ENCODE measurements at places on chromosomes 5 and 9.

GRCh38 chr9:109098960-109099308 is 20.8 kb downstream of the TMEM245 start:
- DNase-seq: no peak

GRCh38 chr5:11760934-11761603 is 143.2 kb downstream of the CTNND2 start:
- no peak for DNase-seq

DNA sequence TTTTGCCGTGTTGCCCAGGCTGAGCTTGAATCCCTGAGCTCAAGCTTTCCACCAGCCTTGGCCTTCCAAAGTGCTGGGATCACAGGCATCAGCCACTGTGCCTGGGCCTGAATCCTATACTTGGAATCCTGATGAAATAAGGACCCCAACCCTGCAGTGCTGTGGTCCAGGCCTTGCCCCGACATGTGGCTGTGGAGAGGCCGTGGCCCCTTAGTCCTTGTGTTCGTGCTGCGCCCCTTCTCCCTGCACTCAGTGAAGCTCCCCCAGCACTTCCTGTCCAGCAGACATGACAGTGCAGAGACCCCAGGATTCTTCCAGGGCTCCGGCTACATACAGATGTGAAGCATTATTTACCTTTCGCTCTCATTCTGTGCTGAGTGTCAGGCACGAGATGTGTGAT is 52.9 kb downstream of the EHMT1 start:
- DNase-seq: no peak

GRCh38 chr5:10801931-10802666 is 41.1 kb upstream of the DAP start:
- DNase-seq: peak; percentile 32

GRCh38 chr5:103057208-103058130 is 62.5 kb downstream of the GIN1 start:
- DNase-seq: peak; percentile 77

- DNase-seq: no peak
These were observed 45.5 kb upstream of the IL7R start for GRCh38 chr5:35811108-35811741.

GRCh38 chr5:82257247-82257646 is 20.9 kb downstream of the RPS23 start:
- no peak for DNase-seq

Measured in epithelial cell of esophagus (primary cell).